ENCODE measurements at places on chromosomes 1 and 21.

- DNase-seq, result no peak
Measured at GRCh38 chr1:119731741-119732430, 20.2 kb downstream of the PHGDH start.

DNA sequence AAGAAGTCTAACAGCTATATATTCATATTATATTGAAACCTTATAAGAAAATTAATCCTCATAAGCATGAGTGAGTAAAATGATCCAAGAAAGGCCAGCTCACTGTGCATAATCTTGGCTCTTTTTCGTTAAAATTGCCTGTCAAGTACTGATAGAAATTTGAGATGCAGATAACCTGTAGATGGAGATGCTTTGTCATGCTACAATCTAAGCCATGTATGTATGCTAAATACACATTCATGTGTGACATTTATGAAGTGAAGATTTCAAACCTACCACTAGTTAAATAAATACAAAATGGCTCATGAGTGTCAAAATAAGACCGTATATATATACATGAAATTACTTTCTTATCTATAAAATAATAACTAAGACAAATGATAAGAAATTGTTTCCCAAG lies 1491.5 kb upstream of the PRMT6 start:
- no peak for DNase-seq

DNA sequence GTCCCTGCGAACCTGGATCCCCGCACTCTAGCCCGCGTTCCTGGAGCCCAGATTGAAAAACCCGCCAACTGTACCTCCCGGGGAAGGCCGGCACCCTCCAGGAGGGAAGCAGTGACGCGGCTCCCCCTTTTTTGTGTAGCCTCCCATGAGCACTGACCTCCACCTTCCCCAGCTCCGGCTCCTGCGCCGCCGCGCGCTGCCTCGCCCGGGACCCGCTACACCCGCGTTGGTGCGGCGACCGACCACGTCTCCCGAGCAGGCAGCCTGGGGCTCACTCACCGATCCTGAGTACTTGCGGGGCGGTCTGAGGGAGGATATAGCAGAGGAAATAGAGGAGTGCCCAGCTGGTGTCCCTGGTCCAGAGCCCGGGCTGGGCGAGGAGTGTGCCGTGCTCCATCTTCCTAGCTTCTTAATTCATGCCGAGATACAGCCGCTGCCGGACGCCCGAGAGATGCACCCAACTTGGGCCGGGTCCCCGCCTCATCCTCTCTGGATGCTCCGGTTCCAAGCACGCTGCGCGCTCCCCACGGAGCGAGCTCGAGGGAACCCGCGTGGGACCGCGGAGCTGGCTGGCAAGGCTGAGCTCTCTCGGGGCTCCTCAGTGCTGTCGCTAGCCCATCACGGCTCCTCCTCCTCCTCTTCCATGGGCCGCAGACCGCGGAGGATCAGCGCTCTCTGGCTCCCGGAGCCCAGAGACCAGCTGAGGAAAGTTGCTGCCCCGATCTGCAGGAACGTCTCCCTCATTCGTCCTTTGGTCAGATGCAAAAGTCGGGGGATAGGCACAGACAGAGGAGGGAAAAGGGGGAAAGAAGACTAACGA lies 482 bp downstream of the GRIK1 start:
- DNase-seq, result peak; percentile 4

DNA sequence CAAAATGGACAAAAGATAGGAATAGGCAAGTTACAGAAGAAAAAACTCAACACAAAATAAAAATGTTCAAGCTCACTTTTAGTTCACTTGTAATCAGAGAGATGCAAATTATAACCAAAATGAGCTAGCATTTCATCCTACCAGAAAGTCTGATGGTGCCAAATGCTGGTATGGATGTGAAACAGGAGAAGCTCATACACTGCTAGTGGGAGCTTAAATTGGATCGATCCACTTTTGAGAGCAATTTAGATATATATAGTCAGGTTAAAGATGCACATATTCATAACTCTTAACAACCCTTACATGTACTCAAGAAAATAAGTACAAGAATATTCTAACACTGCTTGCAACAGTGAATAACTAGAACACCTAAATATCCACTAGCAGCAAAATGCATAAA lies 18.5 kb upstream of the CAMSAP2 start:
- no peak for DNase-seq

DNA sequence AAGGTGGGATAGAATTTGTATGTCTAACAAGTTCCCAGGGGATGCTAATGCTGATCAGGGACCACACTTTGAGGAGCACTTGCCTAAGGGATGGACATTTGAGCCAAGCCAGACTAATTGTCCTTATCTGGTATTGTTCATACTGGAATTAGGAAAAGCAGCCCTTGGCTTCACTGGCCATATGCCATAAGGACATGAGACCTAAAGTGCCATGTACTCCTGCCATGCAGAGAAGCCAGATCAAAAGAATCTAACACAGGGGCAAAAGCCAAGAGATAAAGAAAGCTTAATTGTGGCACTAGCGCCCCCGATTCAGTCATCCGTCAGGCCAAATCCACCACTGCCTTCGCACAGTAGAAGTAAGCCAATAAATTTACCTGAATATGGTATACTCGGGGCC lies 45.7 kb downstream of the RNF11 start:
- no peak for DNase-seq

All from AG08395 (cell line).